ENCODE measurements at places on chromosomes 6 and 20.

GRCh38 chr20:39602649-39603048 is 640.5 kb downstream of the DHX35 start:
- no peak for DNase-seq

DNA sequence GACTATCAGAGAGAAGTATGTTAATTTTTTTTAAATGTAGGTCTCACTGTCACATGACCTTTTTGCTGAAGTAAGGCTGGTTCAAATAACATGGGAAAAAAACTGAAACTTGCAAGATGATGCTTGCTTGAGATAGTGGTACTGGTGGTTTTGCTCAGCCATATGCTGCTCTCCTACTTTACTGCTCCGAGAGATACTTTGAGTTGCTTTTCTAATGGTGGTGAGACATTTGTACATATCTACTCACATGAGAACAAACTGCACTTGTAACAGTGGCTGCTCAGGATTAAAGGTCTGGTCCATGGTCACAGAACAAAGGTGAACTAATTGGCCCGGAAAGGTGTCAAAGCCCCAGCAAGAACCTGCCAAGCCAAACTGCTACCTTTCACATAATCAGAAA is 106.2 kb upstream of the BEND3 start:
- DNase-seq: no peak

- DNase-seq: no peak
These were observed 10.4 kb downstream of the ZSWIM3 start for GRCh38 chr20:45867819-45868176.

- DNase-seq: no peak
These were observed 577.2 kb upstream of the MAP3K7 start for GRCh38 chr6:91164105-91164504.

DNA sequence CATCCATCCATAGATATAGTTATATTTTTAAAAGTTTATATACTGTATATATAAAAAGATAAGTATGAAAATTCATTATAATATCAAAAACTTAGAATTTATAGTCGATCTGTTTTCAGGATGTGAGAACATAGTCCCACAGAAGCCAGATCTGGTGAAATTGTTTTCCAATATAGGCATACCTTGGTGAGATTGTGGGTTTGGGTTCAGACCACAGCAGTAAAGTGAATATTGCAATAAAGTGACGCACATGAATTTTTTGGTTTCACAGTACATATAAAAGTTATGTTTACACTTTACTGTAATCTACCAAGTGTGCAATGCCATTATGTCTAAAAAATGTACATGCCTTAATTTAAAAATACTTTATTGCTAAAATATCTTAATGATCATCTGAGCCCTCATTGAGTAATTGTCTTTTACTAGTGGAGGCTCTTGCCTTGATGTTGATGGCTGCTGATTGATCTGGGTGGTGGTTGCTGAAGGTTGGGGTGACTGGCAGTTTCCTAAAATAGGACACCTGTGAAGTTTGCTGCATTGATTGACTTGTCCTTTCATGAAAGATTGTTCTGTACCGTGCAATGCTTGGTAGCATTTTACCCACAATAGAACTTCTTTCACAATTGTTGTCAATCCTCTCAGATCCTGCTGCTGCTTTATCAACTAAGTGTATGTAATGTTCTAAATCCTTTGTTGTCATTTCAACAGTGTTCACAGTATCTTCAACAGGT is 29.8 kb downstream of the AIG1 start:
- no peak for DNase-seq

DNA sequence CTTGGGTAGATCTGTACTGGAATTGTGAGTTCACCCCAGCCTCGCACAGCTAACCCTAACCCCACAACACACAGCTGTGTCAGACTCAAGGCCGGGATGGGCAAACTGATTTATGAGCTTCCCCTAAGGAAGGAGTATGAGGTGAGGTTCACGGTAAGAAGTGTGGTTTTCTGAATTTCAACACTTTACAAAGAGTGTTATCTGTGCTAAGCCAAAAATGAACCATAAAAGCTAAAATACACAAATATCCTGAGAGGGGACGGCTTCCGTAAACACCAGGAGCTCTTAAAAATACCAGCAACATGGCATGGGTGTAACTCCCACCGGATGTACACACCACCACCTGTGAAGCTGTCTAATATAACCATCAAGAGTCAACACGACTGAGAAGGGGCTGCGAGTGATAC is 101.2 kb downstream of the ATP9A start:
- no peak for DNase-seq

DNA sequence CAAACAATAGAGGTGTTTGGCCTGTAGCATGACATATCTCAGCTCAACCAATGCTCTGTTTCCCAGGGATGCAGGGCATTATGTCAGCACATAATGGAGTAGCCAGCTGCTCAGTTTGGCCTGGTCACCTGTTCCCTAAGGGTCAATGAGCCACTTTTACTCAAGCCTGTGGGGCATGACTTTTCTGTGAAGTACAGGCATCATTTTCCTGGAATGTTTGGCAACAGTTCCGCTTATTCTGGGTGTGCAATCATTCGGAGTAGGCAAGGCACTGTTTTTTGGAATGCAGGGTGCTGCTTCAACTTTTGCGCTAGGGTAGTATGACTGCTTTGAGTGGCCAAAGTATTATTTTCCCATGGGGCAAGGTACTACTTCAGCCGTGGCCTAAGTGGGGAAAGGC is 665.4 kb downstream of the EPHA7 start:
- DNase-seq: no peak

- DNase-seq: no peak
These were observed 5.6 kb upstream of the UQCC2 start for GRCh38 chr6:33716890-33717632.

- no peak for DNase-seq
These were observed 109.0 kb downstream of the RIN2 start for GRCh38 chr20:19867074-19867473.

All from activated CD8-positive, alpha-beta memory T cell treated with anti-CD3 and anti-CD28 coated beads, Interleukin-2, amount 50 U/mL, for 48 hours (primary cell).